ENCODE measurements at places on chromosomes 7 and 10.

GRCh38 chr7:87877366-87878040 is 1.2 kb downstream of the DBF4 start:
- DNase-seq, result no peak

GRCh38 chr10:42690449-42691360 is 52.3 kb upstream of the ZNF33B start:
- DNase-seq, result no peak

DNA sequence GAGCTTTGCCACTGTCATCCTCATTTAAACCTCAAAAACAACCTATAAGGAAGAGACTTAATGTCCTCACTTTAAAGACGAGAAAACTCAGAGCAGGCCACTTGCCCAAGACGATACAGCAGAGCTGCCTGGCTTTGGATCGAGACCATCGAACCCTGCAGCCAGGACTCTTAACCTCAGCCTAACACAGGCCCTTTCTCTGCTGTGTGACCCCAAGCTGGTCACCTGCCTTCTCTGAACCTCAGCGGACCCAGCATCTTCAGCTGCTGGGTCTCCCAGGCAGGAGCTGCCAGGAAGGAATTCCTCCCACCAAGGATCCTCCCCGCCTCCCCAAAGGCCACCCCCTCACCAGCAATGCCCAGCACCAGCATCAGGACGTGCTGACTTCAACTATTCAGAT is 32.7 kb downstream of the TNRC18 start:
- DNase-seq, result no peak

DNA sequence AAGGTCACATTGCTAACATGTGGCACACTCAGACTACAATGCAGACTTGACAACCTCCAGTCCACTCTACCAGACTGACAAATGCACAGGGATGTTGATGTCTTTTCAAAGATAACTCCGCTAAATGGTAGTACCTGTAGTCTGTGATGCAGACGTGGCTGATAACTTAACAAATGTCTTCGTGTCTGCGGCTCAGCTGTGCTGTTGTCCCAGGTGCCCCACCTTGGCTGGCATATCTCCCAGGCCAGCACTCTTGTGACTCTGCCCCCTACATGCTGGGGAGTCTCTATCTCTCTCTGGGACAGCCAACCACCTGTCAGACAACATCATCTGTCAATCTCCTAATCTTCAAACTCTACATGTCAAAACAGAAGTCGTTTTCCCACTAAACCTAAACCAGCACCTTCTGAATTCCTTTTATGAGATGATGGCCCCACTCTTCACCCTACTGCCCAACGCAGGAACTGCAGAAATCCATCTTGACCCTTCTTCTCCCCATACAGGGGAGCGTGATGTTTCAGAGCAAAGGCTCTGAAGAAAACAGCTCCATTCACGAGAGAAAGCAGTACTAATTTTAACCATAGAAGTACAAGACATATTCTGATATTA is 156.4 kb downstream of the USP6NL start:
- DNase-seq, result no peak

GRCh38 chr10:129868449-129869035 is 95.5 kb downstream of the EBF3 start:
- DNase-seq, result no peak

- DNase-seq, result no peak
Measured at GRCh38 chr7:111678281-111678680, 116.0 kb upstream of the IMMP2L start.

DNA sequence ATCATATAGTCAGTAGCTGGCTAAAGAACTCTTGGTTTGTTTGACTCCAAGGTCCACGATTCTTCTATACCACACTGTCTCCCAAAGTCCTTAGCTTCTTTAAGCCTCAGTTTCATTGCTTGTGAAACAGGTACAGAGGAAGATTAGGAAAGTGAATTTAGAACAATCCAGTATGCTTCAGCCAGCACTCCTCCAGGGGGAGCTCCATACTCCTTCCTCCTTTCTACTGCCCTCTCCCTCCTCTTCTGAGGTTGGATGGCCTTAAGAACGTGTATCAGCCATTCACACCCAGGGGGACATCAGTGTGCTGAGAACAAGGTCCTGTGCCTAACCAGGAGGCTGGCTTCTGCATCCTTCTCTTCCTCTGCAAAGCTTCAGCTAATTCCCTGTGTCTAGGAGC is 54.8 kb upstream of the CALD1 start:
- no peak for DNase-seq

DNA sequence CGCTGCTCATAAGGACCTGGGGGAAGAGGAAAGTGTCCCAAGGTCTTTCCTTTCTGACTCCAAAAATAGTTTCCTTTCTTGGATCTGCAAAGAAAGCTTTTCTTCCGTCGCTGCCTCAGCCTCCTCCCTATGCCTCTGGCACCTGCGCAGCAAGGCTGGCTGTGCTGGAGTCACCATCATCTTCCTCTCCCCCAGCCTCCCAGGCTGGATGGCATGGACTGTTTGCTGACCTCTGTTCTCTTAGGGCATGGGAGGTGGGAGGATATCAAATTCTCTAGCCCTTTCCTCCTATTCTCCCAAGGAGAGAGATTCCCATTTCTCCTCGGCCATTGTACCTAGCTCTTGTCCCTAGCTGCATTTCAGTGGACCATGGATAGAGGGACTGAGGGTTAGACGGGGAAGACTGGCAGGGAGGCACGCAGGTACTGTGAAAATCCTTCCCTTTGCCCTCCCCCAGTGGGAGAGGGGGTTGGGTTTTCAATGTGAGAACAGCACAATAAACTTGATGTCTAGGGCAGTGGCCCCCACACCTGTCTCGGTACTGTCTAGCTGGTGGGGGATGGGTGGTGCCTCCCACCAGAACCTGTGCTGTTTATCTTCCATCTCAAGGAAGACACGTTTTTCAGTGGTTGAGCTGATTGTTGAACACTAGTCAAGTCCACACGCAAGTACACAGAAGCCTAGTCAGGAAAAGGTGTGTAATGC is 2.6 kb downstream of the PPP1R35 start:
- no peak for DNase-seq

- peak; percentile 74 for DNase-seq
Measured at GRCh38 chr7:48084727-48085432, 4.2 kb upstream of the UPP1 start.

DNA sequence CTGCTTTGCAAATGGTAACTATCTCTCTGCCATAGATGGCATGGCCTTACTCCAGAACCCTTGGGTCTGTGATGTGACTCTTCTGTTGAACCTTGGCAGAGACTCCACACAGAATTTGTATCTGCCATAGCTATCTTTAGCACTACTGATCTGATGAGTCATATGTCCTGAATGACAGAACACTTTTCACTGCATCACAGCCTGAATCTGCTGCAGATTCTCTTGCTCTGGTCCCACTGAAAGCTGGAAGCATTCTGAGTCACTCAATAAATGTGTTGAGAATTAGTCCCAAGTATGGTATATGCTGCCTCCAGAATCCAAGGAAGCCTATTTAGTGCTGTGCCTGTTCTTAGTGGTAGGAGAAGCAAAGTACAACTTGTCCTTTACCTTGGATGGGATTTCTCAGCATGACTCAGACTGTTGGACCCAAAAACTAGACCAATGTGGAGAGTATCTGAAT is 39.5 kb upstream of the ANKRD1 start:
- no peak for DNase-seq

DNA sequence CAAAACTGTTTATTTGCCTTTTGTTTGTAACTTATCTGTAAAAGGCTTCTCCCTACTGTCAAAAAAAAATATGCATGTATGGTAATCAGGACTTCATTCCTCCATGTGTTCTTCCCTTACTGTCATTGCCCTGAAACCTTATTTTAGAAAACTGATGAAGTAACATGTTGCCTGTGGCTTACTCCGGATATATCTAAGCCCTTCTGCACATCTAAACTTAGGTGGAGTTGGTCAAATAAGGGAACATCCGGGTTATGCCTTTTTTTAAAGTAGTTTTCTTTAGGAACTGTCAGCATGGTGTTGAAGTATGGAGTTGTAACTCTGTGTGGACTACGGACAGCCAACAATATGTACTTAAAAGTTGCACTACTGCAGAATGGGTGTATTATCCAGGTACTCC is 6.2 kb downstream of the SAR1A start:
- no peak for DNase-seq

GRCh38 chr7:135717693-135718092 is 10.3 kb downstream of the SLC13A4 start:
- no peak for DNase-seq

DNA sequence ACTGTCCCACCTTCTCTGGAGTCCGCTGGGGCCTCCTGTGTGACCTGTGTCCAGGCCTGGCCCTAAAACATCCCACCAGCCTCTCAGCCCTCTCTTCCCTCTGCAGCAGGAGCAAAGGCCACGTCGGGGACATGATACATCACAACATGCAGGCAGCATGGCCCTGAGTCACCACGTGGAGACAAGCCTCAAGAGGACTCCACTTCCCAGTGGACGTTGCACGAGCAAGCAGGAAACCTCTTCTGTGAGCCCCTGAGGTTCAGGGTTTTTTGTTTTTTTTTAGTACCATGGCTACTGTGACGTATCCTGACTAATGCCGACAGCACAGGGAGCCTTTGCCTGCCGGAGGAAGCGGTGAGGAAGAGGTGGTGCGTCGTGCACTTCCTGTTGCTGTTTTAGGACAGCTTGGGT is 165.9 kb downstream of the DNAJB6 start:
- DNase-seq, result peak; percentile 37

- no peak for DNase-seq
Measured at GRCh38 chr10:126511917-126512479, 123.7 kb upstream of the ADAM12 start.

DNA sequence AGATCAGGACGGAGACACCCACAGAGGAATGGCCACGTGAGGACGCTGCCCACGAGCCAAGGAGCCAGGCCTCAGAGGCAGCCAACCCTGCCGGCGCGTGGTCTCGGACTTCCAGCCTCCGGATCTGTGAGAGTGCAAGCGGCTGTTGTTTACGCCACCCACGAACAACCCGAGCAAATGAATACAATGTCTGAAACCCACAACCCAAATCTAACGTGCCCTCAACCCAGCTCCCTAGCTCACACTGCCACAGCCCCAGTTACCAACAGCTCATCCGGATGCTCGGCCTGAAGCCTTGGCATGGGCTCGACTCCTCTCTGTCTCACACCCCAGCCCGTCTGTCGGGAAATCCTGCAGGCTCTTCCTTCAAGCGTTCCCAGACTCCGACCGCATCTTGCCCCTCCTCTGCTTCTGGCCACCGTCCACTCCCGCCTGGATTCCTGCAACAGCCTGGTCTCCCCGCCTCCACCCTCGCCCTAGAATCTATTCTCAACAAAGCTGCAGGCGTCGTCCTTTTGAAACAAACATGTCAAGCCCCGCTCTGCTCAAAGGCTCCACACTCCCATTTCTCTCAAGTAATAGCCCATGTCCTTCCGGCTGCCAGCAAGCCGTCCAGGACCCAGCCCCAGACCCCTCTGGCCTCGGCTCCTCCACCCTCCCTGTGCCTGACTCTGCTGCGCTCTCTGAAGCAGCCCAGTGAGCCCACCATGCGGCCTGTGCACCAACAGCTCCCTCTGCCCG is 35.3 kb downstream of the STK32C start:
- no peak for DNase-seq

DNA sequence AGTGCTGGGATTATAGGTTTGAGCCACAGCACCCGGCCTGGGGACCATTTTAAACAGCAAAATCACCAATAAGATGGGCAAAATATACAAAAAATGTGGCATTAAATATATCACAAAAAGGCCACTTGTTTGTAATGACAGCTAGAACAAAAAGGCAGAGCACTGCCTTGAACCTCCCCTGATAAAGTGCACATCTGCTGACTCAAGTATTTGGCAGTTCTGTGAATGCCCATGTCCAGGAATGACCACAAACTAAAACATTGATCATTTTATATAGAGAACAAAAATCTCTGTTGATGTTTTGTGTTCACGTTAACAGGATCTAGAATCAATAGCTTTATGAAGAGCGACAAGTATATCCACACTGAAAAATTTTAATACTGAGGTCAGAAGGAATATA is 21.5 kb downstream of the HERC4 start:
- no peak for DNase-seq

DNA sequence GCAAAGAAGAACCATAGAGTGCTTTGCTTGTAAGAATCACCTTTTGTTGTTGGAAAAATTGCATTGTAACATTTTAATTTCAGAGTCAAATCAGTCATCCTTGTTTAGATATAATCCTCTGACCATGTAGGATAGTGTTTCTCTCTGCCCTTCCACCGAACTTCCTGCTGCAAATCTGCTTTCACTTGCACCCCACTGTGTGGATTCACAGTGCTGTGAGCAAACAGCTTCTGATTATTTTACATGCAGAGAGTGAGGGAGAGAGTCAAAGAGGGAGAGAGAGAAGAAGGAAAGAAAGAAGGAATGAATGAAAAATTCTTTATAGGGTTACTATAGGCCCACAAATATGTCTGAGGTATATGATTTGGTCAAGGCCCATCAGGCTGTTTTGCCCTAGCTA is 30.0 kb upstream of the SEM1 start:
- DNase-seq, result no peak

DNA sequence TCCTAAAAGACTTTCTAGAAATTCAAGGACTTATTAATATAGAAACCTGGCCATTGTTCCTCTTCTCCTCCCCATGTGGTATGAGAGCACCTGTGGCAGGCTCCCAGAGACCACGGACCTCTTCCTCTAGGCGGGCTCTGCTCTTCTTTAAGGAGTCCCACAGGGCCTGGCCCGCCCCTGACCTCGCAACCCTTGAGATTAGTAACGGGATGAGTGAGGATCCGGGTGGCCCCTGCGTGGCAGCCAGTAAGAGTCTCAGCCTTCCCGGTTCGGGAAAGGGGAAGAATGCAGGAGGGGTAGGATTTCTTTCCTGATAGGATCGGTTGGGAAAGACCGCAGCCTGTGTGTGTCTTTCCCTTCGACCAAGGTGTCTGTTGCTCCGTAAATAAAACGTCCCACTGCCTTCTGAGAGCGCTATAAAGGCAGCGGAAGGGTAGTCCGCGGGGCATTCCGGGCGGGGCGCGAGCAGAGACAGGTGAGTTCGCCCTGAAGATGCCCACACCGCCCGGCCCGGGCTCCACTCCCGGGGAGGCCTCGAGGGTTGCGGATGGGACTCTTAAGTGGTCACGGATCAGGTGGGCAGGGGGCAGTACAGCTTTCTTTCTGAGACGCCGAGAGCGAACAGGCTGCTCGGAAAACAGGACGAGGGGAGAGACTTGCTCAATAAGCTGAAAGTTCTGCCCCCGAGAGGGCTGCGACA is at the start of gene SLC26A4:
TSS of gene SLC26A4 (plus strand) at position 448 of the 700 bp plus-strand sequence. CDS start 814 bp downstream, outside the sequence.
- no peak for DNase-seq

- DNase-seq, result no peak
Measured at GRCh38 chr7:134856091-134856490, 76.7 kb downstream of the CALD1 start.

DNA sequence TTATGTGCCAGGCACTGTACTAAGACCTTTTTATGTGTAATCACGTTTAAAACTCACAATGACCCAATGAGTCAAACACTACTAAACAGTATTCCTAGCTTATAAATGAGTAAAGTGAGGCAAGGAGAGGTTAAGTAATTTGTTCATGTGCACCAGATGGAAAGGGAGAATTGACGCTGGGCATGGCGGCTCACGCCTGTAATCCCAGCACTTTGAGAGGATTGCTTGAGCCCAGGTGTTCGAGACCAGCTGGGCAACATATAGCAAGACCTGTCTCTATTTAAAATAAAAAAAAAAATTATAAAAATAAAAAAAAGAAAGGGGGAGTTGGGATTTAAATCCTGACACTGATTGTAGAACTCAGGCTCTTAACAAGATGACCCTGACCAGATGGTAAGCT is 46.7 kb upstream of the DLG5 start:
- no peak for DNase-seq

- DNase-seq, result no peak
Measured at GRCh38 chr10:29240986-29241660, 47.7 kb upstream of the LYZL1 start.

Measured in activated T-cell treated with anti-CD3 and anti-CD28 coated beads for 24 hours (primary cell).